ENCODE measurements at places on chromosomes 4 and X.

DNA sequence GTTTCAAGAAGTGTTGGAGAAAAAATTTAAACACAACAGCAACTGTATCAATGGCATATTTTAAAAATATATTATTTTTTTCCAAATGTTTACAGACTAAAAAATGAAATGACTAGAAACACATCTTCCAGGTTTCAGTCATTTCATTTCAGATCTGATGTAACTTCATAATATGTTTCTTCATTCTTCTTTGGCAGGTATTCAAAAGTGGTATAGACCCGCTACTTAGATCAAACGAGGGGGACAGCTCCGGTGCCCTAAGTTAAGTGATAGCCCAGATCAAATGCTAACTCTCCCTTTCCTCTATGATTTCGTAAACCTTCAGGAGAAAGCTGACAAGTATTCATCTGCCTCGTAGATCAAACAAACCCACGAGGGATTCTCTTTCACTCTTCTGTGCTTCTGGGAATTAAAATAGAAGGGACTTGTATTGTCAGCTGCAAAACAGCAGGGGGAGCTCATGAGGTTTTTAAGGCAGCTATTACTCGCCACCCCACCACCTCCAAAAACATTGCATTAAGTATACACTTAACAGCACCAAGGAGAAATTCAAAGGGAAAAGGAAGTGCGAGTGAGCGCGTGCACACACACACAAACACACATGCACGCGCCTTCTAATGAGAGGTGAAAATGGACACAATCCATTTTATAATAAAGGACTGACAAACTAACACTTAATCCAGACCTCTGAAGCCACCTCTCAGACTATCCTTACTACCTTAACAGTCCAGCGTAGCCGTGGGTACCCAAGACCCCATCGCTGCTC lies 21.4 kb downstream of the HELT start:
- peak; percentile 45 for DNase-seq

DNA sequence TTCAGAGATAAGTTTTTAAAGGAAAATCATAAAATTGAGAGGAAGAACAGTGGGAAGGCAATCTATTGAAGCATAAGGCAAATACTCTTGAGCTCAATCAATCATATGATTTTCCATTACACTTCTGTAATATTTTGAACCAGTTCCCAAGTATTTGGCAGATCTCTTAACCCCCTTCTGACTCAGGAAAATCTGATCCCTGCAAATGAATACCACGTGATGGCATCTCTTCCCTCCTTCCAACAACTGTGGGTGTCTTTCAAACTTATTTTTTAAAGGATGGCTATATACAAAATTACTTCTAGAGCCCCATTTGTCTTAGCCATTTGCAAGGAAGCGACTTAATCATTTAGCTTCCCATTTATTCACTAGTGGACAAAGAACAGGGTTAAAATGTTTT lies 41.9 kb downstream of the AMOT start:
- no peak for DNase-seq

GRCh38 chrX:39816871-39817731 lies 280.7 kb downstream of the BCOR start:
- DNase-seq = no peak

DNA sequence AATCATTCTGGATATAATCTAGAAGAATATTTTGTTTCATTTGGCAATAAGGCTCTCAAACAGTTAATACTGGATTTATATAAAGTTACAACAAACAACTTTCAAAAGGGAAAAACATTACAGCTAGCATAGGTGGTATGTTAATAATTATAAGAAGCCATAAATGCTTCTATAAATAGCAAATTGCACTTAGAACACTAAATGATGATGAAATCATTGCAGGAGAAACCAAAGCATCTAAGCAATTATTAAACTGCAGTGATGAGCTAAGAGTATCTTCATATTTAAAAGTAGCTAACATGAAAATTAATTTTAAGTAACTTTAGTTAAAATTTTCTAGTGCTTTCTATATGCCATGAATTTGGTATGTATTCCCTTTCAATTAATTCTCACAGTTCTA lies 189.5 kb downstream of the CENPC start:
- DNase-seq = no peak

DNA sequence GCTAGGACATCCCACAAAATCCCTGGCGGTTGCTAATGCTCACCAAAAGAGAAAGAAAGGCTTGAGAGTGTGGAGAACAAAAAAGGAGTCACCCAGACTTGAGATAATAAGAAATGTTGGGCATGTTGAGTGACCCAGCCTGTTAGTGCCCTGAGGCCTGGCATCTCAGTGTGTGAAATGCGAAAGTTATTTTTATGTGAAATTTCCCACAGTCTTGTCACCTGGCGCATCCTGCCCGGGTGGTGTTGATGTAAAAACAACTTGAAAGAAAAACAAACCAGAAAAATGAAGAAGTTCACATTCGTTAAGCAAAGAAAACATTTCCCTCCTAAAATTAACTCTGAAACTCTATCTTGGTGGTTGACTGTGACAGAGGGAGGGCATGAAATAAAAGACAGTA lies 495.2 kb downstream of the MID1IP1 start:
- no peak for DNase-seq

GRCh38 chr4:24625091-24625490 lies 40.7 kb upstream of the DHX15 start:
- DNase-seq = no peak

GRCh38 chr4:138611017-138611416 lies 368.9 kb upstream of the SLC7A11 start:
- no peak for DNase-seq

DNA sequence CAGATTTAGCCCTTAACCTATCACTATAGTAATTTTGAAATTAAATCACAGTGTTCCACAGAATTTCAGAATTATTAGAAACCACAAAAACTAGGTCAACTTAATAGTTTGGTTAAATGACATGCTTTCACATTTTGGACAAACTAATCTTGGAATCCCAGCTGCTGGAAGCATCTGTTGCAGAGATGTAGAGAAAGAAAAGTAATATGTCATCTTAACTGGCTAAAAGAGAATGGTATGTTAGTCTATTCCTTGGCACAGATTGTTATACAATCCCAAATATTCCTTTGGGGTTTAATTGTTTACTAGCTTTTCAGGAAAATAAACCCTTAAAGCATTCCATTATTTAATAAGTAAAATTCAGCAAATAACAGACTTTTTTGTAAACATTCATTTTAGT lies 519.9 kb downstream of the IL15 start:
- no peak for DNase-seq

GRCh38 chr4:125350470-125351135 lies 35.8 kb downstream of the FAT4 start:
- no peak for DNase-seq

DNA sequence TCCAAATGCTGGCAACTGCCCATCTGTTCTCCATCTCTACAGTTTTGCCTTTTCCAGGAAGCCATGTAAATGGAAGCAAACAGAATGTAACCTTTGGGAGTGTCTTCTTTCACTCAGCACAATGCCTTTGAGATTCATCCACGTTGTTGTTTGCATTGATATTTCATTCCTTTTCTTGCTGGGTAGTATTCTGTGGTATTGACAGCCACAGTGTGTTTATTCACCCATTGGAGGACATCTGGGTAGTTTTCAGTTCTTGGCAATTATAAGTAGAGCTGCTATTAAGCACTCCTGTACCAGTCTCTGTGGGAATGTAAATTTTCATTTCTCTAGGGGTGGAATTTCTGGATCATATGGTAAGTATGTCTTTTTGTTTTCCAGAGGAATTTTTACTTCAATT lies 194.3 kb upstream of the RPS6KA3 start:
- no peak for DNase-seq

- no peak for DNase-seq
These were observed 13.5 kb downstream of the RXFP1 start for GRCh38 chr4:158535130-158535614.

DNA sequence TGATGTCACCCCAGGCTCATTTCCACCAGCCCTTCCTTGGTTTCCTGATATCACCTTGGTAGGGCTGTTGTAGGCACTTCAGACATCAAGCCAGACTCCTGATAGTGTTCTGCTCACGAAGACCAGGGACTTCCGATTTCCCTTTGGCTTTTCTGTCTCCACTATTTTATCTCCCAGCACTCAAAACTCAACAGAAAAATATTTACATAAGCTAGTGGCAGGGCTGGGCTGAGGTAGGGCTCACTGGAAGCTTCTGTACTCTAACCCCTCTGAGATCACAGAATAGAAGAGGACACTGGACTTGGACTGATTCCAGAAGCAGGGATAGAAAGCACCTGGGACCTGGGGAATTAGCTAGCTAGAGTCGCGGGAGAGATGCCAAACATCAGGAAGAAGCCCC lies 34.4 kb upstream of the EFNB1 start:
- DNase-seq = no peak

DNA sequence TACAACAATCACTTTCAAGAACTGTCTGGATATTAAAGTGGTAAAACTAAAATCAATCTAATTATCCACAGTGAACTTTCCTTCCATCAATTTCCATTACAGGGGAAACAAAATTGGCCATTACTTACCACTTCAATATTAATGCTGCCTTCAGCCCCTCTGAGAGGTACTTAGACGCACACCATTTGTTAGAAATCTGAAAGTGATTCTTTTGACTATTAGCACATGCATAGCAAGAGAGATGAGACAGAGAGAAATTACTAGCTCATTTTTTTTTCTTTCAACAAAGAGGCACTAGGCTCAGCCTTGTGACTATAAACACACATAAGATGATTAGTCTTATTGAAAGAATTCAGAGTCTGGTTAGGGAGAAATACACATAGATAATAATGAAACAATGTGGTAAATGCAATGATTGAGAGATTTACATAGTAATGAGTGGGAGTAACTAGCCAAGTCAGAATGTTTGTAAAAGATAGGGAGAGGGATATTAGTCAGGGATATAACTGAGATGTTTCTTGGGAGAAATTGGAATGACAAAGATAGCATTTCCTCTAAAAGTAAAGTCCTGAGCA lies 93.3 kb downstream of the YIPF7 start:
- no peak for DNase-seq

- no peak for DNase-seq
These were observed 63.8 kb downstream of the DLG3 start for GRCh38 chrX:70508296-70508911.

DNA sequence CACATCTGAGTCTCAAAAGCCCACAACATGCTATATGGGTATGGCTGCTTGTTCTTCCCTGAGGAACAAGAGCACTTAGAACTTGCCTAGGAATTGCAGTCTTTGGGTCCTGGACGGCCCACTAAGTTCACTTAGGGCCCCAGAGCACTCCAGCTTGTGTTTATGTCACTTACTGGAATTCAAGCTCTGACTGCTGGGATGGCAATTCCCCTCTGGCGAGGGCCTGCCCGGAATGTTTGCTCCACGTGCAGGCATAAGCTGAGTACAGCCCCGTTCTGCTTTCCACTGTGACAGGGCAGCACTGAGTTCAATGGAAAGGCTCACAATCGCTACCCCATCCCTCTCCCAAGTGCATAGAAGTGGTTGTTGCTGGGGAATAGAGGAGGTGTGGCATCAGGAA lies 25.9 kb upstream of the RASSF6 start:
- DNase-seq = no peak

- no peak for DNase-seq
These were observed 395.5 kb upstream of the BOD1L1 start for GRCh38 chr4:14023036-14023435.
